ENCODE measurements at places on chromosomes 6 and 20. TPM values are rescaled to one million over a fixed set of nuclear protein-coding genes. Genes with fewer than 3 reads are reported as not detected.

The NNAT gene
- 251 TPM for total RNA-seq

The BPIFB6 gene
- not detected for total RNA-seq

The UBD gene
- 0.47 TPM for total RNA-seq

The CASS4 gene
- 0.16 TPM for total RNA-seq

GRCh38 chr6:10391299-10391630, 23.6 kb downstream of the TFAP2A start:
- DNase-seq: no peak

- DNase-seq: no peak
Observed at GRCh38 chr6:12760226-12760625, 43.7 kb downstream of the PHACTR1 start.

DNA sequence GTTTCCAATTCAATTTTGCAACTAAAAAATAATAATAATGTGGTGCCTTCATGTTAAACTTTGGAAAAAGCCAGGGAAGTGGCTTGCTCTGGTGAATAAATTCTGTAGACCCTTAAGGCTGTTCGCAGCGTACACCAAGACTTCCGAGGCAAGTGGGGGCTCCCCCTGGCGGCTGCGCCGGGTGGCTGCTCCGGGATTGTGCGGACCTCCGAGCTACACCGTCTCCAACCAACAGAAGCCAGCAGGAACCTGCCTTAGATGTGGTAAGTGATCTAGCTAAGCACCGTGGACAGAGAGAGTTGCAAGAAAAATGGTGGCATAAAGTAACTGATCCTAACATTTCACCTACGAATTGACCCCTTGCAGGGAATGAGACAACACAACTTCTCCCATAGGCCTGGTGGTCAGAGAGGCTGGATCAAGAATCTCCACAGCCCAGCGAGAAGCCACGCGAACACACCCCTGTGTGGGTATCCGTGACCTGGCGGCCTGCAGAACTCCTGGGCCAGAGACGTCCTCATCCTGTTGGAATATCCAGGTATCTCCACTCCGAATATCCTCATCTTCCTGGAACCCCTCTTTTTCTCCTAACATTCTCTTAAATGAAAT, 69.6 kb downstream of the TBXT start:
- peak; percentile 43 for DNase-seq

DNA sequence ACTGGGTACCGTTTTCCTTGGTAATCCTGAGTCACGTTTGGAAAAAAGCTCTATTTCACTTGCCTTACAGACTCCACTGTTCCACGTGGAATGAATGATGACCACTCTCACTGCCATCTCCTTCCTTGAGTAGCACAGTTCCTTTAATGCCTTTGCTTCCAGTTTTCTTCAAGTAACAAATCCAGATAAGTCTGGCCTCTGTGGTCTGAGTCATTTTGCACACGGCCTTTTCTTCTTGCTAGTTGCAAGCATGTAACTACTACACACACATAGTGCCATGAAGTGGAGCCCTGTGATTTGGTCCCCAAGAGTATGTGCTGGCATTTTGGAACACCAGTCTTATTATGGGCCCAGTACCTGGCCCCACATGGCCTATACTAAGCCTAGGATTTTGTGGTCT, 182.8 kb downstream of the SASH1 start:
- no peak for DNase-seq

- DNase-seq: no peak
Observed at GRCh38 chr20:54941666-54942065, 466.3 kb downstream of the DOK5 start.

GRCh38 chr20:11246251-11246775, 572.5 kb upstream of the JAG1 start:
- no peak for DNase-seq

GRCh38 chr6:130896249-130896648, 69.0 kb downstream of the SMLR1 start:
- DNase-seq: peak; percentile 35

GRCh38 chr6:148997865-148998264, 251.0 kb downstream of the UST start:
- no peak for DNase-seq

DNA sequence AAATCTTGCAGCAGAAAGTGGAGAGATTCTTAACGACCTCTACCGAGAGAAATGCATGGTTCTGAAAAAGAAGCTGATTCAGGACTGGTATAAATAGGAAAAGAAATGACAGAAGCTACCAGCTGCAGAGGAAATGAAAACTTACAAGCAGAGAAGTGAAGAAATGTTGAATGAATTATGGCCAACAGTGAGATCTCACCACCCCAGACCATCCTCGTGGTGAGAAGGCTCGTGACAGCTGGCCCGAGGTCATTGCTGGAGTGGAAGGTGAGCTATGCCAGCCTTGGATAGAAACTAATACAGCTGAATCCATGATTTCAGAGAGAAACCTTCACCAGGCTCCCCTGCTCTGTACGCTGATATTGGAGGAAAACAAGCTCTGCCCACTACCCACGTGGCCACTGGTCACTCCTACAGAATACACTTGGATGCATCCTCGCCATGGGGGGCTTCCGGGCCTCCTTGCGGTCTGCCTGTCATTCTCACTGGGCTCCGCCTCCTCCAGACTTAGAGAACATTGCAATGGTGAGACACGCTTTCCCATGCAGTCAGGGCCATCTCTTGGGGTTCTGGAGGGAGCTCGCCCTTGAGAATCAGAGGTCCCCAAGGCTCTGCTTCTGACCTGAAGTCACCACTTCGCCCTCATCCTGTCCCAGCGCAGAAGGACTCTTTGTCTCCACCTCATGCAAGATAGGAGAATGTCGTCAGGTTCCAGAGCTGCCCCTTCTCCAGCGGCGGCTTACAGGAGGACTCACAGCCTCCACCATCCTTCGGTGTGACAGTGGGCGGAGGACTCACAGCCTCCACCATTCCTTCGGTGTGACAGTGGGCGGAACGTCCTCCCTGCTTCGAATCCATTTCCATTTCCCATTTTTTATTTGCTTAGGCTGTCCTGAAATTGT, 10.6 kb upstream of the TUBB2B start:
- peak; percentile 39 for DNase-seq

- no peak for DNase-seq
Observed at GRCh38 chr6:140073456-140073855, 699.0 kb upstream of the CITED2 start.

DNA sequence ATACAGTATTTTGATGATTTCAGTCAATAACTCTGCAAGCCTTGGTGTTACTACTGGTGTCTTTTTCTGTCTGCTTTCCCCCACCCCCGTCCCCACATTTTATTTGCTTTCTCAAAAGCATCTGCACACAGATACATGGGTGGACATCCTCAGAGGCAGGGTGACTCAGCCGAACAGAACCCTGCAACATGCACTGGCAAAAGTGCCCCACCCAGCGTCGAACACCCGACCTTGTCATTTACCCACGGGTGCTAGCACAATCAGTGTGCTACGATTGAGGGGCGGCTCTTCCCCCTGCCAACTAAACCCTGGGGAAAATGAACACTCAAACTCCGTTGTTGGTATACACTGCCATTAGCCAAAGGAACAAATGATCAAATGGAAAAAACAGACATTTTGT, 115.9 kb upstream of the NAA20 start:
- DNase-seq: no peak

Data from occipital lobe (tissue), 3 donors.